ENCODE measurements at places on chromosomes 2 and 18.
A peak's percentile ranks its signal among the peaks of the same experiment; 100 is the strongest.

- DNase-seq, result no peak
Observed at GRCh38 chr2:220891405-220891804, 680.7 kb downstream of the EPHA4 start.

DNA sequence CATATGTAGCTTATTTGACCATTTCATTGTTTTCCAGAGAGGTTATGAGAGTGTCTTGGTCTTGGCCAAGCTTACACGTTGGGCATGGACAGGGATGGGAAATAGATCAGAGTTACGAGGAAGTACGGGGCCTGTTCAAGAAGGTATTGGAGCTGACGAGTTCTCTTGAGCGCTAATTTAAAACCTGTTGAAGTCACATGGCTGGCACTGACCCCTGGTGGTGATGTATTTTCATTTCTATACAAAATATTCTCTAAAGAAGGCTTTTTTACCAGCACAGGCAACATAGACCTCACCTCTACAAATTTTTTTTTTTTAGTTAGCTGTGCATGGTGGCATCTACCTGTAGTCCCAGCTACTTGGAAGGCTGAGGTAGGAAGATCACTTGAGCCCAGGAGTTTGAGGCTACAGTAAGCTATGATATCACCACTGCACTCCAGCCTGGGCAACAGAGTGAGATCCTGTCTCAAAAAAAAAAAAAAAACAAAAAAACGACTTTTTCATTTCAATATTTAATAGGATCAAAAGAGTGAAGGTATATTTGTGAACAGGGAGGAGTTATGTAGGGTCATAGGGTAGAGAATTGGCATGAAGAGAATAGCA, 19.6 kb downstream of the UGP2 start:
- peak; percentile 26 for DNase-seq

DNA sequence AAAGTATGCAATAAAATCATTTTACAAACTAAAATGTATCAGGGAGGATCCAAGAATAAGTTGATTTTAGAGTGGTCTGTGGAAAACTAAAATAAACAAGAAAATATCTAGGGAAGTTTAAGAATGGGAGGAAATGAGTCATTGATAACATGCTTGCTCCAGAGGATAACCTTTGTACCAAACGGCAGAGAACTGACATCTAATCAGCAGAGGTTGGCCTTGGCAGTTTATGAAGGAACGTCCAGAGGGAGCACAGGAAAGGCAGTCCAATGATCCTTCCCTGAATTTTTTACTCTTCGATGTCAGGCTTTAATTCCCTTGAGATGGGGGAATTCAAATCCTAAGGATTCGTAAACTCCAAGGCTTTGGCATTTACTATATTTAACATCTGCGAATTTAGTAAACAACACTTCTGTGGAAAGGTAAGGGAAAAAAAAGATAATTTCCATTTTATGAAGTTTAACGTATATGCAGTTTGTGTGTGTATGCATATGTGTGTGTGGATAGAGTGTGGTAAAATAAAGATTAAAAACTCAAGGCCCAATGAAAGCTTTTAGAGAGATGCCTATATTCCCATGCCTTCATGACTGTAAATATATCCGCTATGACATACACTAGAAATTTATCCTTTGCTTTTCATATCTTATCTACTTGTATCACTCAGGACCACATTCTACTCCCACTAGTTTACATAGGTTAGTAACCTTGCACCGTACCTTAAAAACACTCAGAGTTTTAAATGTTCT, 8.7 kb upstream of the INPP1 start:
- DNase-seq, result no peak

GRCh38 chr2:16509042-16509441, 156.6 kb downstream of the CYRIA start:
- no peak for DNase-seq

DNA sequence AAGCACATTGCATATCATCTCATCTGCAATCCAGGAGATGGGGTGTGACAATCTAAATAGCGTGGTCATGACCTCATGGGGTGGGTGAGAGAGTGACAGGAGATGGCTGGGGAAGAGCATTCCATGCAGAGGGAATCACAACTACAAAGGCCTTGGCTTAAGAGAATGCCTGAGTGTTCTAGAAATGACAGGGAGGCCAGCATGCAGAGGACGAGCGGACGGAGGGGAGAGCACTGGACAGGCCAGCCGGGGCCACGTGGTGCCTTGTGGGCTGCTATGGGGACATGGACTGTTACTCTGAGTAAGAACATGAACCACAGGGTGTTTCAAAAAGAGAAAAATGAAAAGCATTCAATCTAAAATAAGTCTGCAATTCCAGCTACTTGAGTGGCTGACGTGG, 117.9 kb upstream of the ODC1 start:
- no peak for DNase-seq

DNA sequence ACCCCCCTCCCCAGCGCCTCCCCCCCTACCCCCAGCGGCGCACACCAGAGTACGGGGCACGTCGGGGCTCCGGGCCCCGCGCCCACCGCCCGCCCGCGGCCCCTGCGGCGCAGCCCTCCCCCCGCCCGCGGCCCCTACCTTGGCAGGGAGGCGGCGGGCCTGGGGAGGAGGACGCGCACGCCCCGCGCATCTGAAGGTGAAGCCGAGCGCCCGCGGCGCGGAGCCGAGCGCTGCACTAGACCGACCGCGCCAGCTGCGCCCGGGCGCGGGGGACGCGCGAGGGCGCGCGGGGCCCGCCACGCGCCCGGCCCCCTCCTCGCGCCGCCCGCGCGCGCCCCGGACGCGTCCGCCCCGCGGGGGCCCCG, at the start of gene ZNF516:
Gene ZNF516, minus strand, starts transcription at position 237 of the 365 bp plus-strand sequence. CDS start 52,188 bp downstream, outside the sequence.
- no peak for DNase-seq

Data from stimulated activated CD8-positive, alpha-beta memory T cell treated with anti-CD3 and anti-CD28 coated beads, Interleukin-15, amount 100 ng/mL, for 1 hour (primary cell).